ENCODE measurements at places on chromosomes 5 and 9.

DNA sequence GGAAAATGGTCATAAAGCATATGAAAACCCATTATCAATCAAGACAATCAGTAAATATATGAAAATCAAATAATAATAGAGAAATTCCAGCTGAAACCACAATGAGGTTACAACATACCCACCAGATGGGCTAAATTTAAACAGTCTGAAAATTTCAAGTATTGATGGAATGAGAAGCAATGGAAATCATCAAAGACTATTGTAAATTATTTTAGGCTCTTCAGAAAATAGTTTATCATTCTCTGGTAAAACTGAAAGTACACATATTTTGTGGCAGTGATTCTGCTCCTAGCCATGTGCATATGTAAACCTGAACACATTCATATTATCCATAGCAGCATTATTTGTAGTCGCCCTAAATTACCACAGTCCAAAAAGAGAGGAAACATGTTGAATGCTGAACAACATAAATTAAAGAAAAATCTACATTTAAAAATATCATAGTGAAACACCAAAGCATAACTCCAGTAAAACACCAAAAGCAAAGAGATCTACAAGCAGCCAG, 215.3 kb downstream of the PRELID2 start:
- no peak for DNase-seq

- DNase-seq = no peak
Measured at GRCh38 chr9:21450733-21451394, 10.6 kb downstream of the IFNA1 start.

- DNase-seq = no peak
Measured at GRCh38 chr5:145887976-145888574, 15.3 kb upstream of the GRXCR2 start.

DNA sequence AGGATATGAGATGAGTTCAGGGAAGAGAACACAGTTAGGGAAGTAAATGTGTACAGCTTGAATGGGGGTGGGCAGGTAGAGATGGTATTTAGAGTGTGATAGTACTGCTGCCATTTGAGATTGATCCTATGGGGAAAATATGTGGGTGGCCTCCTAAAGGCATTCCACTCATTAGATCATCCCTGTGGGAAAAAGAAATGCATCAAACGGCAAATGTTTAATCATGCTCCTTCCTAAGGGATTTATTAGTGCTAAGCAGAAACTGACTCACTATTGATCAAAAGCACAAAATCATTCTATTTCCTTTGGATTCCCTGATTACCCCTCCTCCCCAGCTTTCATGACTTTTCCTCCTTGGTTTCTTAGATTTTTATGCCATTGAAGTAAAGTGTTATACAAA, 36.4 kb upstream of the SMC5 start:
- DNase-seq = no peak

GRCh38 chr5:146635443-146635842, 119.5 kb upstream of the GPR151 start:
- no peak for DNase-seq

DNA sequence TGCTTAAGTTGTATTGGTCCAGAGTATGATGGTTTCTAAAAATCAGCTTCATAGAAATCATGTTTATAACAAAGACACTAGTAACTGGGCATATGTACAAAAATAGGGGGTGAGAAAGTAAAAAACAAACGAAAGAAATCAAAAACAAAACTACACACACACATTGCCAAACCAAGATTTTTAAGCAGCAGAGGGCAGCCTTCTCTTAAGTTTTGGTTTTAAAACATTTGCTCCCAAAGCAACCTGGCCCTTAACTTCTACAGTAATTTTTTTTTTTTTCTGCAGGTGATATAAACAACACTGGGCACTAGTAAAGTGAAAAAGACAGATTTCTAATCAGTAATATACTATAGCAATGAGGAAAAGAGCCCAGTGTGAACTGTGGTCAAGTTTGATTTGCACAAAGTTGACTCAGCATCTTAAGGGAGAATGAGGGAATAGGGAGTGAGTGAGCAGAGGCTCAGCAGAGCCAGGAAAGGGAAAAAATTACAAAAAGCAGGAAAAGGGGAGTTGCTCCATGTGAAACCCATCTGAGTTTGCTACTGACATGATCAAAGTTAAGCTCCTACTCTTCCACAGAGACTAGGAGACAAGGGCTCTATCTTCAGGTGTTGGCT, 13.4 kb upstream of the GAPT start:
- DNase-seq = no peak
